Neural crest cell (in vitro differentiated cells): ENCODE measurements at places on chromosomes 5 and 9.

DNA sequence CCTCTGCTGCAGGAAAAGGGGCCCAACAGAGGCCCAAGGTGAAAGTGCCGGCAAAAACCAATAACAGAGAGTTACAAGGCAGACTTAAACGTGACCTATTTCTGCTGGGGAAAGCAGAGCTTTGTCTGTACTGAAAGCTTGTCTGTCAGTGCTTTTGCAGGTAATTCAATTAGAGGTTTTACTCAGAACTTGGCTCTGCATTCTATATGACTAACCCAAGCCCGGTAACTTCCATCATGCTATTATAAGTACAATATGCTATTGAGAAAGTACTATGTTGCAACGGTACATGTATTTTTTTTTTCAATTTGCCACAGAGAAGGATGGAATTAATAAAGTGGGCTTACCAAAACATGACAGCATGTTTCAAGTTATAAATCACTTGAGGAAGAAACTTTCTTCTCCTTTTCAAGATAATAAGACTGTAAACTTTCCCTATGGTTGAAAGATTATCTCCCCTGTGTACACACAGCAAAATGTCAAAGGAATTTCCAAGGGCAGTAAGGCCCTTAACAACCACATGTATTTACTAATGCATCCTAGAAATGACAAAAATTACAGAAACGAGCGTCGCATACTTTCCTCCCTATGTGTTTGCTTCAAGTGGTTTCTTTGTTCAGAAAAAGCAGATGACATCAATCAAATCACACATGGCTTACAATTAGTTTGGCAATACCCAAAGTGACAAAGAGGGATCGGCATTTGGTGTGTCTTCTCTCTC is 282.4 kb downstream of the EFNA5 start:
- no peak for DNase-seq

GRCh38 chr9:91415290-91415689 is 8.3 kb downstream of the NFIL3 start:
- no peak for DNase-seq

GRCh38 chr5:64595031-64595855 is 89.4 kb downstream of the RGS7BP start:
- no peak for DNase-seq

DNA sequence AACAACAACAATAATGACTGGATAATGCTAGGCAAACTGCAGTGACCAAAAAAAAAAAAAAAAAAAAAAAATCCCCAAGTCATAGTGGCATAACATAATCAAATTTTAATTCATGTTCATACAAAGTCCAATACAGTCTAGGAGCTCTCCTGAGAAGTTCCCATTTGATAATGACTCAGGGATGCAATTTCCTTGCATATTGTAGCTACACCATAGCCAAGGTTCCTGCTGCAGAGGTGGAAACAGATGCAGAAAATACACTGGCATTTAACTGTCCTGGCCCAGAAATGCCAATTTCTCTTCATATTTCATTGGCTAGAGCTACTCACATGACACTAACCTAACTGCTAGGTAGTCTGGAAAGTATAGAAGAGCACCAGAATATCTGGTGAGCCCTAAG is 72.2 kb upstream of the SLC12A2 start:
- DNase-seq = no peak

DNA sequence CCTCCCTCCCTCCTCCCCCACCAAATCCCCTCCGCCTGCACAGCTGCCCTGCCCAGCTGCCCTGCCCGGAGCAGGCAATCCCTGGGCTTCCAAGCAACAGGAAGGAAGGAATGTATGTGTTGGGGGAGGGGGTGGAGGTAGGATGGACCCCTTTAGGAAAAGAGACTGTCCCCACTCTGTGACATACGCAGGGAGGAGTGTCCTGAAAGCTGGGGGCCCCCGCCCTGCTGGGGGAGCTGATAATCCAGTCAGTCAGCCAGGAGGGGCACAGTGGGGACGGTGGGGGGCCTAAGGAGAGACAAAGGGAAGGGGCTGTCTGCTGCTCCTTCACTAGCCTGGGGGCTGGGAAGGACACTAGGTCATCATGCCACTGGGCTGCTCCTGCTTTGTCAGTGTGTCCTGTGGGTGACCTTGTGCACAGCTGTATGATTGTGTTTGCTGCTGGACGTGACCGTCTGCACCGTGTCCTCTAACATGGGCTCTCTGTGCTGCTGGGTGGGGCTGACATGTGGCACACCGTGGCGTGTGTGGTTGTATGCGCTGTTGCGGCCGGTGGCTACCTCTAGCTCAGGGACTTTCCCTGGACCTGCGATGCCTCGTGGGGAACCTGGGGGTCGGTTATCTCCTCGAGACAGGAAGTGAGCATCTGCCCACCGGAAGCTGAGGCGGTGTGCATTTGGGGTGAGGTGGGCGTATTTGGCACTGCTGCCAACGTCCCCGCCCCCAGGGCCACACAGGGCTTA is 3.0 kb downstream of the N4BP3 start:
- peak; percentile 31 for DNase-seq

DNA sequence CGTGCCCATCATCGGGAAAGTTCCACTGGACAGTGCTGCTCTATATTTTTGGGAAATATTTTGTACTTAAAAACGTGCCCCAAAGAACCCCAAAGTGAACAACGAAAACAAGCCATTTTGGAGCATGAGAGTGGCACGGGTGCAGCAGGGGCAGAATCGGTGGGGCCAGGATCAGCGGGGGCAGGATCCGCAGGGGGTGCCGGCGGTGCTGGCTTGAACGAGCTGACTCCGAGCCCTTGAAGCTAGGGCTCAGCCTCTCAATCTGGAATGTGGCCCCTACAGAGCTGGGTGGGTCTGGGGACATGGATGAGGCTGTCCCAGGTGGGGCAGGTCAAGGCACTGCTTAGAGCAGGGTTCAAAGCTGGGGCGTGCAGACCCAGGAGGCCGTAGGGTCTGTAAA is 104.7 kb upstream of the COL5A1 start:
- no peak for DNase-seq

DNA sequence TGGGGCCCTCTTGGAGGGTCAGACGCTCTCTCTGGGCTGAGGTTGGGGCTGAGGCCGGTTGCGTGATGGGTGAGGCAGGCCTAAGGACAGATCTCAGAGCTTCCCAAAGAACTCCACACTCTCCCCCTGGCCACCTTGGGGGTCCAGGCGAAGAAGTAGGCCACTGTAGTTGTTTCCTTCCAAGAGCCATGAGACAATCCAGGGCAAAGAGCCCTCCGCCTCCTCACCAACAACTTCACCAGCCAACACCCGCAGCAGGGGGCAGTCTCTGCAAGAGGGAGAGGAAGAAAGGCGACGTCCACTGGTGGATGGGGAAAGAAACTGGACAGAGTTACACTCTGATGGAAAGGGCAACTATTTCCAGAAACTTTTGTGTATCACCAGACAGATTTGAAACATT is 10.7 kb downstream of the SLC35A4 start:
- DNase-seq = no peak
